ENCODE measurements at places on chromosomes 16 and 17.
A peak's percentile ranks its signal among the peaks of the same experiment; 100 is the strongest.

GRCh38 chr17:83190004-83190385 is 110.6 kb downstream of the METRNL start:
- no peak for DNase-seq

DNA sequence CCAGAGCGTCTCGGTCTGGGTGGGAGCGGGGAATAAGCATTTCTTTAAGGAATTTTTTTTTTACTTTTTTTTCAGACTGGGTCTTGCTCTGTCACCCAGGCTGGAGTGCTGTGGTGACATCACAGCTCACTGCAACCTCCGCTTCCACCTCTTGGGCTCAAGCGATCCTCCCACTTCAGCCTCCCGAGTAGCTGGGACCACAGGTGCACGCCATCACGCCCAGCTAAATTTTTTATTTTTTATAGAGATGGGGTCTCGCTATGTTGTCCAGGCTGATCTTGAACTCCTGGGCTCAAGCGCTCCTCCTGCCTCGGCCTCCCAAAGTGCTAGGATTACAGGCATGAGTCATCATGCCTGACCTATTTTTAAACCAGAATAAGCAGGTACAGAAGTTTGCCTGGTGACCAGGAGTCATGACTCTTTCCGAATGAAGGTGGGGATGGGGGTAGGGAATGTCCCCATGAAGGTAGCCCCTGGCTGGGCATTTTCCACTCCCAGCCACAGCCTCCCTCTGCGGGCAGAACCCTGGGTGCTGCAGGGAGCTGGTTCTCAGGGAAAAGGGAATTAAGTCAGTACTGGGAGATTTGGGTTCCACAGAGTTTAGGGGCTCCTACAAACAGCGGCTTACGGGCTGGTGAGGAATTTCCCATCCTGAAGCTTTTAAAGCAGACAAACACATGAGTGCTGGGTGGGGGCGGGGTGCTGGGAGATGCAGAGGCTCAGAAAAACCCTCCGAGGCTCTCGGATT is 48.3 kb downstream of the TBC1D16 start:
- no peak for DNase-seq

DNA sequence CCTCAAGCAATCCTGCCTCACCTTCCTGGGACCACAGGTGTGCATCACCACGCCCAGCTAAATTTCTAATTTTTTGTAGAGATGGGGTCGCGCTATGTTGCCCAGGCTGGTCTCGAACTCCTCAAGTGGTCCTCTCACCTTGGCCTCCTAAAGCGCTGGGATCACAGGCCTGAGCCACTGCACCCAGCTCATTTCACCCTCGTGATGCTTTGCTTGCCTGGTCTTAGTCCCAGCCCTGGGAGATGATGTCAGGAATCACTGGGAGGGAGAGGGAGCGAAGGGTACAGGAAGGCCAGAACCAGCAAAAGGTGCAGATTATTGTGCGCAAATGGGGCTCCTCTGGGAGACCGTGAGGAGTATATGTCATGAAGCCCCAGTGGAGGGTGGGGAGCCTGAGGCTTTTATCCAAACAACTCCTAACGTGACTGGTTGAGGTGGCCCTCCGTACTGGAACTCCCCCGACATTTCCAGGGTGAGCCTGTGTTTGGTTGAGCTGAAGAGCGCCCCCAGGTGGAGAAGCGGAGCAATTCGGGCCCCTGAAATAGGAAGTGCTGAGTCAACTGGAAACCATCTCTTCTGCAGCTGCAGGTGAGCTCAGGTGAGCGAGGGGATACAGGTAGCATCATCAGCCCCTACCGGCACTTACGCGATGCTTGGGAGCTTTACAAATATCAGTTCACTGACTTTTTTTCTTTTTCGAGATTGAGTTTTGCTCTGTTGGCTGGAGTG is 41.2 kb upstream of the HAPSTR1 start:
- no peak for DNase-seq

DNA sequence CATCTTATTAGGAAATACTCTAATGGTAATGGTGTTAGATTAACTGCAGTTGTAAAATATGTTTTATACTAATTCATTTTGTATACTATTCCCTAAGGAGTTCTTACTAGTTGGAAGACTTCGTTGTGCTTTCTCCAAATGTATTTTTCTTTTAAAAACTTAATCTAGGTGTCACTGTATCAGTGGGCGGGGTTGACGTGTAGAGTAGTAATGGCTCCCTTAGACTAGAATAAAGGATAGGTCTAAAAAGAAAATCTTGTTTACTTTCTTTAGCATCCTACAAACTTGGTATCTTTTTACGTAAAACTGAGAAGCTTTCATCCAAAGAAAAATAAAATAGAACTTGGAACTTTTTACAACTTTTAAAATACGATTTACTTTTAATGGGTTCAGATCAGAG is 55.0 kb upstream of the MRC2 start:
- no peak for DNase-seq

- DNase-seq: no peak
These were observed 33.1 kb downstream of the HS3ST2 start for GRCh38 chr16:22847100-22847499.

GRCh38 chr16:78877114-78877655 is 723.4 kb downstream of the MAF start:
- DNase-seq: no peak

DNA sequence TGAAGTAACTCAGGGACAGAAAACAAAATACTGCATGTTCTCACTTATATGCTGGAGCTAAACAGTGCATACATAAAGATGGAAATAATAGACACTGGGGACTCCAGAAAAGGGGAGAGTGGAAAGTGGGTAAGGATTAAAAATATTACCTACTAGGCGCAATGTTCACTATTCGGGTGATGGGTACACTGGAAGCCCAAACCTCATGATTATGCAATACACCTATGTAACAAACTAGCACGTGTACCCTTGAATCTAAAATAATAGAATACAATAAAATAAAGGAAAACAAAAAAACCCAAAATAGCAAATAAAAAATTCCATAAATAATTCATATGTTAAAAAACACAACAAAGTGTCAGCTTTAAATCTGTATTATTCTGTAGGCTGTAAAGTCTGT is 56.9 kb downstream of the MAP2K6 start:
- no peak for DNase-seq

- no peak for DNase-seq
These were observed 12.5 kb downstream of the SREBF1 start for GRCh38 chr17:17824119-17824782.

GRCh38 chr17:83119987-83120864 is 40.8 kb downstream of the METRNL start:
- no peak for DNase-seq

DNA sequence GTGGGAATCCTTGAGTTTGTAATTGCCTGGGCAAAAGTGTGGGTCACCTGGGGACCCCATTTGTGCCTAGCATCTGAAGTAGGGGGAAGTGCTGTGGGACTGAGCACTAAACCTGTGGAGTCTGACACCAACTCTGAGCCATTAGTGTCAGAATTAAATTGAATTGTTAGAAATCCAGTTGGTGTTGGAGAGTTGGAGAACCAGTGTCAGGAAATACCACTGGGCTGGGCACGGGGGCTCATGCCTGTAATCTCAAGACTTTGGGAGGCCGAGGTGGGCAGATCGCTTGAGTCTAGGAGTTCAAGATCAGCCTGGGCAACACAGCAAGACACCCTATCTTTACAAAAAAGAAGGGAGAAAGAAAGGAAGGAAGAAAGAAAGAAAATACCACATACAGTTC is 67.5 kb upstream of the BRD7 start:
- no peak for DNase-seq

- DNase-seq: no peak
These were observed 88.8 kb downstream of the MGAT5B start for GRCh38 chr17:76956846-76957540.

GRCh38 chr16:4240624-4241023 is 1.3 kb downstream of the SRL start:
- no peak for DNase-seq

DNA sequence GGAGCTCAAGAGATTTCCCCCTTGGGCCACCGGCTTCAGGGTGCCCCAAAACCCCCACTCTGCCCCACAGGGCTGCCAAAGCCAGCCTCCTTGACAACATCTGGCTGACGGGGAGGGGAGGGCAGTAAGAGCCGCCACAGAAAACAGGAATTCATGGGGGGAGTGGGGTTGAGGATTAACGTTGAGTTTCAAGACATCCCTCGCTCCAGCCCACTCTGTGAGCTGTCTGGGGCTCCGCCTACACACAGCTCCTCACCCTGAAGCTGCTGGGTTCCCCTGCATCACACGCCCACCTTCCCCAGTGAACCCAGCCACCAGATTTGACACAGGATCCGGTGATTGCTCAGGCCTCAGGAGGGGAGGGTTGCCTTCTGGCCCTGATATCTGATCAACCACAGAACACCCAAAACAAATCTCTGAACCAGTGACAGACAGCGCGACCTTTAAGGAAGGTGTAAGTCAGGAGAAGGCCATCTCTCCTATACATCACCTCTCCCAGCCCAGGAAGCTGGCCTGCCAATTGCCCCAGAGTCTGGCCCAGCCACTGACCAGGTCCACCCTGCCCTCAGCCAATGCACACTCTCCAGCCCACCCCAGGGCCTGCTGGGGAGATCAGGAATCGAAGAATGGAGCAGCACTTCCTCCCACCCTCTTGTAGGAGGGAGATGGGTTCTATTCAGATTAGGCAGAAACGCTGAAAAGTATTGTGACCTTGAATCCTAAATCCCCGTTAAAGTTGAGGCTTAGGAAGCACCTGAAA is 132.1 kb downstream of the CLEC16A start:
- DNase-seq: no peak

DNA sequence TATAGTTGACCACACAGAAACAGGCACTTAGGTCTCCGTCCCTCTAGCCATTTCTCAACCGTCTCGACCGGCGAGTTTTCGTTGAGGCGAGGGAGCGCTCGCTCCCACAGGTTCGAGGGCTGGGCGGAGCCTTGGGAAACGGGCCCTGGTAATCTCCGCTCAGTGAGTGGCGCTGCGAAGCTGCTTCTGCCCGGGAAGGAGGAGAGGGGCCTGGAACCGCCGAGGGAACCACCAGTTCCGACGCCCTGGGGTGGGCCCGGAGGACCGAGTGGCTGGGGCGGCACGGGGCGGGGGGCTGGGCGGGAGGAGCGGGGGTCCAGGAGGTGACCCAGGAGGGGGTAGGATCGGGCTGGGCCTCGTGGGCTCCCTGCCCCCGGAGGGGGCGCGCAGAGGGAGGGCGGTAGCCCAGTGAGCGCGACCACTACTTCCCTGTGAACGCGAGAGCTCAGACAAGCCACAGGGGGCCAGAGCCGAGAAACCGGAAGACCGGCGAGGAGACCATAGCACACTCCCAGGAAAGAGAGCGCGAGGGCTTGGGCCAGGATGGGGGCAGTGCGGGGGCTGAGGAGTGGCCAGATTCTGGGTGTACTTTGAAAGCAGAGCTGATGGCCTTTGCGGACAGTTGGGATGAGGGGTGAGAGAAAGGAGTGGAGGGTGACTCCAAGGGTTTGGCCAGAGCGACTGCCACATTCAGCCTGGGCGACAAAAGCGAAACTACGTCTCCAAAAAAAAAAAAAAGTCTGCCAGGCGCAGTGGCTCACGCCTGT is 29.9 kb upstream of the ARL4D start:
- DNase-seq: peak; percentile 53

DNA sequence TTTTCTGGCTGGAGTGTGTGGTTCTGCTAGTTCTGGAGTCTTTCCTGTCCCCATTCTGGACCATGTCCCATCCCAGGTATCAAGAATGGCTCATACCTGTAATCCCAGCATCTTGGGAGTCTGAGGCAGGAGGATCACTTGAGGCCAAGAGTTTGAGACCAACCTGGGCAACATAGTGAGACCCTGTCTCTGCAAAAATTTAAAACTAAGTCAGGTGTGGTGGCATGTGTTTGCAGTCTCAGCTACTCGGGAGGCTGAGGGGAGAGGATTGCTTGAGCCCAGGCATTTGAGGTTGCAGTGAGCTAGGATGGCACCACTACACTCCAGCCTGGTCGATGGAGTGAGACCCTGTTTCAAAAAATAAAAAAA is 15.3 kb upstream of the WNT3 start:
- DNase-seq: no peak

DNA sequence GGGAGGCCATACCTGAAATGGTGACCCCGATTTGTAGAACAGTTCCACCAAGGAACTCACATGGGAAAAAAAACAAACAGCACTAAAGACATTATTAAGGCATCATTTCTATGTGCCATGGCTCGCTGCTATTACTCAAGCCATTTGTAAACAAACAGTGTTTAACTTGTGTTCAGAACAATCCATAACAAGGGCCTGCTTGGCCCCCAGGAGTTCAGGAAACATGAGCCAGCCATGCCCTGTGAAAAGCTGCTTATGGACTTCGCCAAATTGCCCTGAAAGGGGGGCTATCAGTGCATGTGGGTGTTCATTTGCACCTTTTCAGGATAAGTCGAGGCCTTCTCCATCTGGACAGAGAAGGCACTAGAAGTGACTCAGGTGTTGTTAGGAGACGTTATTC is 8.0 kb downstream of the POLR3K start:
- no peak for DNase-seq

- DNase-seq: no peak
These were observed 466 bp upstream of the HSF4 start for GRCh38 chr16:67163999-67164558.

DNA sequence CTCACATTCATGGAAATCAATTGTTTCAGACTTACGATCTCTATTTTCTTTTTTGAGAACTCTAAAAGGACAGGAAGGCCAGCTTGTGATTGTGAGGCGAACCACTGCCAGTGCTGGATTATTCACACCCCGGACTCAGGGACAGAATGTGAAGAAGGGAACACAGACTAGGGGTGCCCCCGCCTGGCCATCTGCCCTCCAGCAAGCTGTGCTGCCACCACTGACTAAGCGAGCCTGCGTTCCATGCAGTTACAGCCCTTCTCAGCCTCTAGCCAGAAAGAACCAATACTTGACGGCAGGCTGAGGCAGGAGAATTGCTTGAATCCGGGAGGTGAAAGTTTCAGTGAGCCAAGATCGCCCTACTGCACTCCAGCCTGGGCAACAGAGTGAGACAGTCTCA is 2.8 kb downstream of the HAGH start:
- no peak for DNase-seq

GRCh38 chr17:15091825-15092224 is 173.3 kb downstream of the PMP22 start:
- DNase-seq: no peak

DNA sequence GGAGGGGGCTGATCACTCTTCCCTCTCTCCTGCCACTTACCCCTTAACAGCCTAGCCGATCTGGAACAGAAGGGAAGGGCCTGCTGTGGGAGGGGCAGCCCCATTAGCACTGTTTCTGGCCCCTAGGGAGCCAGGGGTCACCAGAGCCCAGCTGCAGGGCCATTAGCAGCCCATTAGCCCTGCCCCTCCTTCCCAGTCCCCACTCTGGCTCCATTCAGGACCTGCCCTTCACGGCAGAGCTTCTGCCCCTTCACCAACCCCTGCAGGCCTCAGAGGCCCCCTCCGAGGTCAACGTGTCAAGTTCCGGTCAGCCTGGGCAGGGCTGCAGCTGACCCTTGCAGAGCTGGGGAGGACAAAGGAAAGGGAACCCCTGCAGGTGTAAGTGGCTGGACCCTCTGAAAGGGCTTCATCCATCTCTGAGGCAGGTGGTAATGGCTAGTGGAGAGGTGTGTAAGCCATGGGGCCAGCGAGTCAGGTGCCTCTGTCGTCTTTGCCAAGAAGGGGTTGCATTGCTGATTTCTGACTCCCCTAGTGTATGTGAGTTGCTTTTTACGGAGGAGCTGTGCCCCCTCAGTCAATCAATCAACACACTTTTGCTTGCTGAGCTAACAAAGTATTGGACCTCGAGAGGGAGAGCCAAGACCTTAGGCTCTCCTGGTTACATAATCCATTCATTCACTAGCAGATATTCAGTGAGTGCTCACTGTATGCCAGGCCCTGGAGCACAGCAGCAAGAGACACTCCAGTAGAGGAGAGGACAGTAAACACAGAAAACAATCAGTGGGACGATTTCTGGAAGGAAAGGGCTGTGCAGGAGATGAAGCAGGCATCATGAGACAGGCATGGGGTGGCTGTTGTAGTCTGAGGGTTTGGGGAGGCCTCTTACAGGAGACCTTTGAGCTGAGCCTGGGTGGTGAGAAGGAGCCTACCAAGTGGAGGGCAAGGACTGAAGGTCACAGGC is 18.2 kb upstream of the KCNJ12 start:
- DNase-seq: no peak
